ENCODE measurements at places on chromosomes 3 and 15.

DNA sequence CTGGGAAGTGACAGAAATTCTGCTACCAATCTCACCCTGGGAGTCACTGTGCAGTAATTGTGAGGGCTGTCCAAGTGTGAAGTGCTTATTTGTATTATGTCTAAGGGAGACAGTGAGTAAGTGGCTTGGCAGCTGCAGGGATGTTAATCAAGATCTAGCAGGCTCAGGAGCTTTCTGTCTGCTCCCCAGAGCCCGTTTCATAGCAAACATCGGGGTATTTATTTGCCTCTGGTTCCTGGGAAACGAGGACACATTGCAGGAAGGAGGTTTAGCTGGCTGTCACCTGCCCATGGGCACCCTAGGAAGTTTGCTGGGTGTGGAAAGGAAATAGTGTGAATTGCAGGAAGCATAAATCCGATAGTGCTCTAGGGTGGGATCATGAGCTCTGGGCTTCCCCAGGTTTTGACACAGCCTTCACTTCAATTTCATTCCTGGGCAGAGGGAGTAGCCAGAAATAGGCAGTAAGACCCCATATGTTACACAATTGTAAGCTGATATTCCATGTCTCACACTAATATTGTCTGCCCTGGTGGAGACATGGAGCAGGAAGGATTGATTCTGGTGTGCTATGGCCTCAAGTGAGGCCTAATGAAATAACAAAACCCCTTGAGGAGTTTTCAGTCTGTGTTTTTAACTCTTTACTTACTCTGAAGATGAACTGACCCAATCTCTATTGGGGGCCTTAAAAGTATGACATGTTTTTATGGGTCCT is 74.1 kb upstream of the MITF start:
- H3K4me1 ChIP-seq = peaks cover 3% of the 10 kb centered on the region
- H3K27me3 ChIP-seq = no peaks in the 10 kb centered on the region
- H3K27ac ChIP-seq = no peak overlapping the region
- no peaks in the 10 kb centered on the region for H3K36me3 ChIP-seq

GRCh38 chr3:139281096-139281495 is 62.7 kb upstream of the MRPS22 start:
- no peak overlapping the region for H3K27ac ChIP-seq
- no peak overlapping the region for H3K4me3 ChIP-seq
- no peaks in the 10 kb centered on the region for H3K36me3 ChIP-seq

DNA sequence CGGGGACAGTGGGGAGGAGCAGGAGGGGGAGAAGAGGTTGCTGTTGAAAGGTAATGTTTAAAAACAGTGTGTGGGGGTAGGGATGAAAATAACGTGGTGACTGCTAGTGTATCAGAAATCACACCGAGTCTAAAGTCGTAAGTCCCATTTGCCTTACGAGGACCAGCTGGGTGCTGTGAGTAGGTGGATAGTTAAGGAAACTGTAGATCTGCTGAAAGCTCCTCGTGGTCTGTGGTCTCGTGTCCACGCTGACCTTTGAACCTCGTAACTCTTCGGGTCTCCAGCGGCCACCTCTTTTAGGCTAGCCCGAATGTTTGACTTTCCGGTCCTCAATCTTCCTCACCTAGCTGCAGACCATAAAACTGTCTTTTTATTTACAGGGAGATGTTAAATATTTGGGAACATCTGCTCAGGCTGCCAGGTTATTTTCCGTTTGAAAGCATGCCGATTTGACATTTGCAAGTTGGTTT is 29.3 kb upstream of the ST3GAL6 start:
- H3K27ac ChIP-seq = peak overlapping the region; percentile 83
- peak; percentile 6 for DNase-seq
- H3K4me3 ChIP-seq = peak overlapping the region; percentile 83
- H3K36me3 ChIP-seq = no peaks in the 10 kb centered on the region

DNA sequence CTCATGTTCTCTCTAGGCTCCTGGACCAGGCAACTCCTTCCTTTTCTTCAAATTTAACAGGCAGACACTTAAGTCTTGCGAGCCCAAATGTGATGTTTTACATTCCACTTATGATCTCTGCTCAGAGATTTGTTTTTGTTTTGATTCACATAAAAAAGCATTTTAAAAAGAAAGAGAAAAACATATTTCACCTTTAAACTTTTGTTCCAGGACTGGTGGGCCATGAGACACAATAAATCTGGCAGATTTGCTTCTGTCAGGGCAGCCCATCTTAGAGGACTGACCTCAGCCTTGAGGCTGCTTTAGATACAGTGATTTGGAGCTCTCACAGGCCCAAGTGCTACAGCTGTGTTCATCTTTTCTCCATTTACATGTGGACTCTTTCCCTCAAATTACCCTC is 52.0 kb downstream of the CMSS1 start:
- H3K27me3 ChIP-seq = peaks cover 15% of the 10 kb centered on the region
- H3K27ac ChIP-seq = no peak overlapping the region
- no peaks in the 10 kb centered on the region for H3K4me1 ChIP-seq

DNA sequence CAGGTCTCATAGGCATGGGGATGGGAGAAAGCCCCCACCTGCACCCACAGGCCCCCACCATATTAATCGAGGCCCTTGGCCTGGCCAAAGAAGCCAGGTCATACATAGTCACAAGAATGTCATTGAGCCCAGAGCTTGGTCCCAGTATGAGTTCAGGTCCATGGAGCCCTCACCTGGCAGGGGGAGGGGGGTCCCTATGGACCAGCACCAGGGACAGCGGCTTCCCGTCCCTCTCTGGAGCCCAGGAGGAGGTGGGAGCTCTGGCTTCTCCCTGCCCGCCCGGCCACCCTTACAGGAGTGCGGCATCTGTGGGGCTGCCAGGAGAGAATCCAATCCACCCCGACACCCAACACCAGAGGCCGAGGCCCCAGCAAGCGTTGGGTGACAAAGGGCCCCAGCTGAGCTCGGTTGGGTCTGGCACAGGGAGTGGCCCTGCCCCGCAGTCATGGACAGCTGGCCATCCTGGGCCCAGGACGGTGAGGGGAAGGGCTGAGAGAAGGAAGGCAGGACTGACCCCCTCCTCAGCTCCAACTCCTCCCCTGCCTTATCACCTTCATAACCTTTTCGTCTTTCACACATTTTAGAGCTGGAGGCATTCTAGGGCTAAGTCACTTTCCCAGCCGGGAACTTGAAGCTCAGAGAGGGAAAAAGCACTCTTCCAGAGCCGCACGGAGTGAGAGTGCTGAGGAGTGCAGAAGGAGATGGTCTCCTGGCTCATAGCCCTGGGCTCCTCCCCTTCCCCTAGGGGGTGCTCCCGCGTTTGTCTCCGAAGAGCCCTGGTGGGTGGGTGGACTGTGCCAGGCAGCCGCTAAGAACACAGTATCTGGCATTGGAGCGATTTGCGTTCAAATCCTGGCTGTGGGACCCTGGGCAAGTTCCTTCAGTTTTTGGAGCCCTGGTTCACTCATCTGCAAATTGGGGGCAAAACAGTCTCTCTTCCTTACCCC is 54.6 kb downstream of the ATP2B2 start:
- peaks cover 5% of the 10 kb centered on the region for H3K4me1 ChIP-seq
- peaks cover 40% of the 10 kb centered on the region for H3K36me3 ChIP-seq
- no peak for DNase-seq
- no peak overlapping the region for H3K27ac ChIP-seq
- H3K4me3 ChIP-seq = no peak overlapping the region

- peaks cover 18% of the 10 kb centered on the region for H3K36me3 ChIP-seq
- DNase-seq = peak; percentile 98
- H3K4me3 ChIP-seq = peak within 1 kb of the TSS; percentile 94
- H3K27ac ChIP-seq = peak within 1 kb of the TSS; percentile 93
- H3K4me1 ChIP-seq = peaks cover 4% of the 10 kb centered on the region
- no peaks in the 10 kb centered on the region for H3K27me3 ChIP-seq
Measured at GRCh38 chr3:44584646-44585501, at the start of gene ZNF660. Gene ZNF660 (plus strand): TSS chr3:44584964. CDS start chr3:44594194, 9,230 bp downstream.

GRCh38 chr15:94912760-94913159 is 681.4 kb downstream of the MCTP2 start:
- no peaks in the 10 kb centered on the region for H3K36me3 ChIP-seq
- H3K4me1 ChIP-seq = no peaks in the 10 kb centered on the region
- H3K4me3 ChIP-seq = no peak overlapping the region

DNA sequence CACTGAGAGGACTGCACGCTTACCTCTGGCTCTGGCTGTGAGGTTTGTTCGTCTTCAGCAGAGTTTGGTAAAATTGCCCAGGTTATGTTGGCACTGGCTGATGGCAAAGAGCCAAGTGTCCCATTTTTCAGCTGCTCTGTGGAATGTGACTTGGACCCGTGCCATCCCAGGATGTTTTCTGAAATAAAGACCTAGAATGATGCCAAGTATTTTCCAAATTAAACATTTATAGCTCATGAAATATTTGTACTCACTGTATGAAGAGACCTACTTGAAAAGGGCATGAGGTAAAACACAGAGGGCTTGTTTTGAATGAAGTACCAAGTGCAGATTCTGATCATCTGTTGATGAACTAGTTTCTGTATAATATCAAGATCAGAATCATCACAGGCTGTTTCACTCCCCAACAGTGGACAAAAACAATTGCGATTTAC is 200.5 kb downstream of the STT3B start:
- no peaks in the 10 kb centered on the region for H3K36me3 ChIP-seq
- no peaks in the 10 kb centered on the region for H3K27me3 ChIP-seq
- peaks cover 6% of the 10 kb centered on the region for H3K4me1 ChIP-seq
- no peak for DNase-seq

DNA sequence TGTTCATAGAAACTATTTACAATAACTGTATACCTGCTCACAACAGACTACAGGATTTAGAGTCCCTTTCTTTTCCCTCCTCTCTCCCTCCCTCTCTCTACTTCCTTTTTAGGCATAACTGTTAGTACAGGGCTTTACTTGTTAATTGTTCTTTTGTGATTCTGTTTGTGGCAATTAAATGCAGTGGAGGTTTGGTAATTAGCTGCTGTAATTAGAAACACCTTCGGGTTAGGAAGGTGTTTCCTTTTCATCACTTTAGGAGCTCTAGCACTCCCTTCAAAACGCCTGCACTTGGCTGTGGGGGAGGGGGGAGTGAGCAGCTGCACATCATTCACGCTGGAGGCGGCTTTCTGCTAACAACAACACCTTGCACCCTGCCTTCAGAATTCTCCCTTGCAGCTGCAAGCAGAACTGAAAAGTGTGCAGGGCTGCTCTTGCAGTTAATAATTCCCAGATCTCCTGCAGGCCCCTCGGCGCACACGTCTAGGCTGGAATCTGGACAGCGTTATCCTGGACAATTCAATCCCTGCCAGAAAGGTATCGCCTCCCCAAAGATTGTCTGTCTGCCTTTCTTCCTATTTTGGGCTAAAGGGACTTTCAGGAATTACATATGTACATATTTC is 242.6 kb upstream of the RGMA start:
- no peak overlapping the region for H3K27ac ChIP-seq
- no peaks in the 10 kb centered on the region for H3K27me3 ChIP-seq
- DNase-seq = peak; percentile 41
- H3K4me3 ChIP-seq = no peak overlapping the region

DNA sequence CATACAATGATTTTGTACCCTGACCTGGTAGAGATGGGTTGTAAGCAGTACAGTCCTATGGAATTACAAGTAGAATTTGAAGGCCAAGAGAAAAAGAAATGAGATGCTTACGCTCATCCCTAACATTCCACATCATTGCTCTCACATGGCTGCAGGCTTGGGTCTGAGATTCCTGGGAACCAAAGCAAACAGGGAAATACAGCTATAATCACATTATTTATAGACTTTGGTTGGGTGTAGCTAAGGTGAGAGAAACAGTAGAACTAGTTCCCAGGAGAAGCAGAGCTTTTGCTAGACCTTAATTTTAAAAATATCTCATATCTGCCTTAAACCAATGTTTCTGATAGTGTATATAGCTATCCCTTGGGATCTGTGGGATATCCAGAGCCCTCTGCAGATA is 51.4 kb downstream of the SLCO3A1 start:
- peaks cover 8% of the 10 kb centered on the region for H3K4me1 ChIP-seq
- no peak overlapping the region for H3K27ac ChIP-seq
- no peak for DNase-seq
- H3K4me3 ChIP-seq = no peak overlapping the region
- H3K27me3 ChIP-seq = no peaks in the 10 kb centered on the region
- no peaks in the 10 kb centered on the region for H3K36me3 ChIP-seq

DNA sequence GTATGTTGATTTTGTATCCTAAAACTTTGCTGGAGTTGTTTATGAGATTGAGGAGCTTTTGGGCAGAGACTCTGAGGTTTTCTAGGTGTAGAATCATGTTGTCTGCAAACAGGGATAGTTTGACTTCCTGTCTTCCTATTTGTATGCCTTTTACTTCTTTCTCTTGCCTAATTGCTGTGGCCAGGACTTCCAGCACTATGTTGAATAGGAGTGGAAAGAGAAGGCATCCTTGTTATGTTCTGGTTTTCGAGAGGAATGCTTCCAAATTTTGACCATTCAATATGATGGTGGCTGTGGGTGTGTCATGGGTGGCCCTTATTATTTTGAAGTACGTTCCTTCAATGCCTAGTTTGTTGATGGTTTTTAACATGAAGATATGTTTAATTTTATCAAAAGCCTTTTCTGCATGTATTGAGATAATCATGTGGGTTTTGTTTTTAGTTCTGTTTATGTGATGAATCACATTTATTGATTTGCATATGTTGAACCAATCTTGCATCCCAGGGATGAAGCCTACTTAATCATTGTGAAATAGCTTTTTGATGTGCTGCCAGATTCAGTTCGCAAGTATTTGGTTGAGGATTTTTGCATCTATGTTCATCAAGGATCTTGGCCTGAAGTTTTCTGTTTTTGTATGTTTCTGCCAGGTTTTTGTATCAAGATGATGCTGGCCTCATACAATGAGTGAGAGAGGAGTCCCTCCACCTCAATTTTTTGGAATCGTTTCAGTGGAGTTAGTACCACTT is 188.1 kb downstream of the MINAR1 start:
- H3K27ac ChIP-seq = no peak overlapping the region
- no peak overlapping the region for H3K4me3 ChIP-seq
- H3K4me1 ChIP-seq = no peaks in the 10 kb centered on the region
- no peaks in the 10 kb centered on the region for H3K27me3 ChIP-seq

DNA sequence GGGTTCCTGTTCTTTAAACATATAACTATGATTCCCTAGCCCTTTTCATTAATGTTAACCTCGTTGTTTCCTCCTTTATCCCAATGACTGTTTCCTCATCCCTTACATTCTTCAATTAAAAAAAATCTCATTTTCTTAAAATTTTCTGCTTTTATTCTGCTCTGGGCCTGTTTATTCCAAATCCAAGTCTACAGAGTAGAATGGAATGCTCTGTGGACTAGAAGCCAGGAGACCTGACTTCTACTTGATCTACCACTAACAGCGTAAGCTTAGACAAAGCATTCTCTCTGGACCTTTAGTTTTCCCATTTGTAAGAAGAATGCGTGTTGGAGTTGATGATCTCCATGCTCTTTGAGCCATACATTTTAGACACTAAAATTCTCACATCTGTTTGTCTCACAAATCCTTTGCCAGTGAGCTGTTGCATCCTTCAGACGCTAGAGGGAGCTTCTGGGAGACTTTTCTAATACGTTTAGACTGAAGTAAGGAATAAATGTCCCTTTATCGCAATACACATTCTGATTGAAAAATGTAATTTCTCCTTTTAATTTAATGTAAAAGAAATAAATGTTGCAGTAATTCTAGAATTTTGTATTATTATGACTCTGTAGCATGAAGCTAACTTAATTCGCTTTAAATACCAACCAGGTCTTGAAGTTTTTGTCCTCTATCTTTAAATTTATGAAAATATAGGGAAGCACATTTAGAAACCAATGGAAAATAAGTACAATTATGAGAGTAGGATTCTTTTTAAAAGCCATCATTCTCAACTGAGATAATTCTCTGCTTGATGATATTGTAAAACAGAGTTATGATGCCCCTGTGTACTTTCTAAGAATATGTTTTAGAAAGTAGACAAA is 21.7 kb upstream of the GMNC start:
- H3K36me3 ChIP-seq = no peaks in the 10 kb centered on the region
- DNase-seq = peak; percentile 58
- no peaks in the 10 kb centered on the region for H3K4me1 ChIP-seq
- no peak overlapping the region for H3K4me3 ChIP-seq
- H3K27me3 ChIP-seq = no peaks in the 10 kb centered on the region
